ENCODE measurements at places on chromosomes 13 and 19. TPM values are rescaled to one million over a fixed set of nuclear protein-coding genes. Genes with fewer than 3 reads are reported as not detected.
A peak's percentile ranks its signal among the peaks of the same experiment; 100 is the strongest.

The IGFL3 gene
- total RNA-seq: not detected

- no peak for DNase-seq
- H3K36me3 ChIP-seq: peaks cover 14% of the 10 kb centered on the region
- H3K4me3 ChIP-seq: peak overlapping the region; percentile 86
- H3K27me3 ChIP-seq: no peaks in the 10 kb centered on the region
Observed at GRCh38 chr19:39411081-39411831, 1.2 kb upstream of the PLEKHG2 start.

GRCh38 chr19:44783545-44783944 is 5.9 kb downstream of the CBLC start:
- H3K27me3 ChIP-seq: no peaks in the 10 kb centered on the region
- no peak overlapping the region for H3K27ac ChIP-seq
- H3K4me1 ChIP-seq: peaks cover 3% of the 10 kb centered on the region
- no peak overlapping the region for H3K4me3 ChIP-seq
- H3K36me3 ChIP-seq: no peaks in the 10 kb centered on the region

DNA sequence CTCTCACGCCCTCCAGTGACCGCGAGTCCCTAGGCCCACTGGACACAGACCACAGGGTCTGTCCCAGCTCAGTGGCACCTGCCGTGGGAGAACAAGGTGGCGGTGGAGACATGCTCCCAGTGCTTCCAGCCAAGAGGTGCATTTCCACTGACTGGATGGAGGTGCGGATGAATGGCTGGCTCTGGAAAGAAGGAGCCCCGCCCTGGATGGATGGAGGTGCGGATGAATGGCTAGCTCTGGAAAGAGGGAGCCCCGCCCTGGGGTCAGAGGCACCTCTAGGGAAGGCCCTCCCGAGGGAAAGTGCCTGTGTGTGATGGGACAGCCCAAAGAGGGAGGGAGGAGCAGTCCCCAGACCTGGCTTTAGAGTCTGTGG is 32.0 kb downstream of the NAXD start:
- H3K27ac ChIP-seq: no peak overlapping the region
- H3K27me3 ChIP-seq: no peaks in the 10 kb centered on the region
- H3K36me3 ChIP-seq: peaks cover 17% of the 10 kb centered on the region

- H3K4me3 ChIP-seq: no peak overlapping the region
- peaks cover 7% of the 10 kb centered on the region for H3K4me1 ChIP-seq
- no peak overlapping the region for H3K27ac ChIP-seq
- no peak for DNase-seq
Observed at GRCh38 chr19:6235031-6235951, 44.5 kb downstream of the MLLT1 start.

DNA sequence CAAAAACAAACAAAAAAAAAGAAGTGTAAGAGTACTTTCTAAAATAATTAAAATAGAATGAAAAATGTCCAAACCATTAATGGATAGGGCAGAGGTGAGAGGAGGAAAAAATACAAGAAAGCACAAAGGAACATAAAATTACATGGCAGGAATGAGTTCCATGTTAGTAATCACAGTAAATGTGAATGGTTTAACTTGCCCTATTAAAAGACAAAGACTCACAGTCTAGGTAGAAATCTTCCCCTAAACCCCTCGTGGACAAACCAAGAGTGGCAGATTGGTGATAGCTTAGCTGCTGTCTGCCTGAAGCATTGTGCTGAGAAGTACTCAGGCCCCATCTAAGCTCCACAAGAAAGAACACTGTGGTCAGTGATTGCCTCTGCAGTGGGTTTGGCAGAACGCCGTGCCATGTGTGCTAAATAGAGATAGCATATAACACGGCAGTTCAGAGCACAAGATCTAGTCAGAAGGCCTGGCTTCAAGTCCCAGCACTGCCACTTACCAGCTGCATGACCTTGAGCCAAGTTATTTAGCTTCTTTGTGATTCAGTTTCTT is 103.5 kb downstream of the DPF1 start:
- H3K27ac ChIP-seq: no peak overlapping the region
- no peaks in the 10 kb centered on the region for H3K27me3 ChIP-seq
- H3K36me3 ChIP-seq: peaks cover 7% of the 10 kb centered on the region
- no peaks in the 10 kb centered on the region for H3K4me1 ChIP-seq
- no peak for DNase-seq

DNA sequence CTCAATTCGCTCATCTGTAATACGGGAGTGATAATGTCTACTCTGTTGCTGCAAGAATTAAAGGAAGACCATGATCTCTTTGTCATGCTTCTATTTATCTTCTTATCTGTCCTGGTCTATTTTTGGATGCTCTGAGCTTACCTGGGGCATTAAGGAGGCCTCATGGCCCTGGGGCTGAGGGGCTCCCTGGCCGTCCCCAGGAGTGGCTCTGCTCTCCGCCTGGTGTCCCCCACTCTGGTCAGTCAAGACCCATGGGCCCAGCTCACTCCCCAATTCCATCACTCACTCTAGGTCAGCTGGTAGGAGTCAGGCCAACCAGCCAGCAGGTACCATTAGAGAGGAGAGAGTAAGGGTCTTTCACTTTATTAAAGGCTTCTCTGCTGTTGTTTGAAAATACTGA is 1.1 kb upstream of the CHST8 start:
- no peaks in the 10 kb centered on the region for H3K4me1 ChIP-seq
- H3K36me3 ChIP-seq: no peaks in the 10 kb centered on the region
- no peak overlapping the region for H3K4me3 ChIP-seq
- H3K27me3 ChIP-seq: peaks cover 7% of the 10 kb centered on the region

DNA sequence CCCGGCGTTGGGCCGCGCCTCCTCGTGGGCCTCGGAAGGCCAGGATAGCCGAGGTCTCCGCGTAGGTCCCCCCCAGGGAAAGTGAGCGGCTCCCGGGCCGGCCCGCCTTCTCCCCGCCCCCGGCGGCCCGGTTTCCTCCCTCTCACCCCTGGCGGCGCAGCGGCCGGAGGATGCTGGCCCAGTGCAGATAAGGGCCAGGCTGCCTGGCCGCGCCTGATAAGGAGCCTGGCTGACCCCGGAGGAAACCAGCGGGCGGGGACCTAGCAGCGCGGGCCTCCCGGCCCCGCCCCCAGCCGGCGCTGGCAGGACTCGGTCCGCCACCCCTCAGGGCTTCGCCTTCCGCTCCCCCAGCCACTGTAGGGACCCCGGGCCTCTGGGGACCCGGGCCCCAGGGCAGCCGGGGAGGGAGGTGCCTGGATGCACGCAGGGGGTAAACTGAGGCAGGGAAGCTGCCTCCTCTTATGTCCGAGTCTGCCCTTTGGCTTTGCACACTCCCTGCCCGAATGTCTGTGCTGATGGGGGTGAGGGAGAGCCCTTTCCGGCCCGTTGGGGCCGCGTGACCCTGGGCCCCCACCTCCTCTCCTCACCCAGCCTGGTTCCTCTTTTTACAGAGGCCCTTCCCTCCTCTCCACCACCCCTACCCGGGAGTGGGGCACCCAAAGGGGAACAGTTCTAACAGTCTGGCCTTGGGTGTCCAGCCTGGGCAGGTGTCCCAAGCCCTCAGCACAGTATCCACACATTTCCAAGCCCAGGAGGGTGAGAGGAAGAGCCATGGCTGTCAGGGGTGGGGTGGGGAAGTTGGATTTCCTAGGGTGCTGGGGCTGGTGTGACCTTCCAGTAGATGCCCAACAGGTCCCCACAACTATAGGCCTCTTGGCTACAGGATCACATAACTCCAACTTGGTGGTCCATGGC is at the start of gene LYL1:
Gene LYL1, minus strand, starts transcription at position 193 of the 915 bp plus-strand sequence. CDS start 1,687 bp downstream, outside the sequence.
- DNase-seq: peak; percentile 41
- H3K27me3 ChIP-seq: no peaks in the 10 kb centered on the region
- H3K4me3 ChIP-seq: peak within 1 kb of the TSS; percentile 70
- peak within 1 kb of the TSS; percentile 88 for H3K27ac ChIP-seq
- H3K4me1 ChIP-seq: peaks cover 64% of the 10 kb centered on the region

The NECTIN2 gene
- 0.66 TPM for total RNA-seq

The ZNF492 gene
- total RNA-seq: 1.5 TPM

DNA sequence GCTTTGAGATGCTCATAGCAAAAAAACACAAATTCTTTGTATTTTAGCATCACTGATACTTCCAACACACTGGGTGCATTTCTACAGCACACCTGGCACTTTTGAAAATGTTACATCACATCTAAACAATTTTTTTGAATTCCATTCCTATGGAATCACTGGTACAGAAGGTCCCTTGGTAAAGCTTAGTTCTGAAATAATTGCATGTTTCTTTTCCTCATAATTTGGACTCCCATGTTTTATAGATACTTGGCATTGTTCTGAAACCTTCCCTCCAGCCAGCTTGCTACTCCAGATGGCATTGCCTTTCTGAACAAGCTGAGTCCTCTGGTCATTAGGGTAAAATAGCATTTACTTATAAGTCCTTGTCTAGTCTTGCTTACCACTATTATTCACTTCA is 481.3 kb upstream of the GPC6 start:
- H3K27ac ChIP-seq: no peak overlapping the region
- DNase-seq: no peak
- no peaks in the 10 kb centered on the region for H3K36me3 ChIP-seq

- no peak for DNase-seq
- no peak overlapping the region for H3K27ac ChIP-seq
- H3K27me3 ChIP-seq: peaks cover 5% of the 10 kb centered on the region
Observed at GRCh38 chr13:43911871-43912270, 32.2 kb downstream of the LACC1 start.

The TMC4 gene
- total RNA-seq: not detected

The HRC gene
- total RNA-seq: not detected

GRCh38 chr13:26310470-26310869 is 56.5 kb downstream of the CDK8 start:
- no peaks in the 10 kb centered on the region for H3K27me3 ChIP-seq
- no peak overlapping the region for H3K27ac ChIP-seq
- no peak overlapping the region for H3K4me3 ChIP-seq
- DNase-seq: no peak
- no peaks in the 10 kb centered on the region for H3K4me1 ChIP-seq
- H3K36me3 ChIP-seq: no peaks in the 10 kb centered on the region

GRCh38 chr13:98556968-98557631 is 19.8 kb downstream of the STK24 start:
- DNase-seq: no peak
- no peak overlapping the region for H3K4me3 ChIP-seq
- H3K27ac ChIP-seq: no peak overlapping the region

DNA sequence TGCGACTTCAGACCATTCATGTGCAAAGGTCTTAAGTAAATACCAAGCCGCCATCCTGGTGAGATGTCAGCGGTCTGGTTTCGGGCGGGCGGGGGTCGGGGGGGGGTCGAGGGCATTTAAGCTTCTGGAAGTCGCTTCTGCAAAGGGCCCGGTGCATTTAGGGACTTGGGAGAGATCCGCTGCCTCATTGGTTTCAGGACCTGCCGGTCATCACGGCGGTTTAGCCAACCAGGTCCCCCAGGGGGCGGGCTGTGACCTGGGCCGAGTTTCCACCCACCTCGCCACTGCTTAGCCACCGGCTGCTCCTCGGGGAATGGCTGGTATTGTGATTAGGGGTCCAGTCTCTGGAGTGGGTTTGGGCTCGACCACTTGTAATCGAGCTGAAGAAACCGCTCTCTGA is 7.8 kb downstream of the ANKLE1 start:
- no peaks in the 10 kb centered on the region for H3K27me3 ChIP-seq
- no peak for DNase-seq
- H3K36me3 ChIP-seq: no peaks in the 10 kb centered on the region
- H3K4me3 ChIP-seq: no peak overlapping the region

GRCh38 chr19:47374876-47375693 is 26.0 kb downstream of the DHX34 start:
- DNase-seq: no peak
- no peaks in the 10 kb centered on the region for H3K27me3 ChIP-seq
- no peaks in the 10 kb centered on the region for H3K4me1 ChIP-seq
- H3K4me3 ChIP-seq: no peak overlapping the region

GRCh38 chr13:21872795-21873194 is 201.9 kb downstream of the FGF9 start:
- H3K27me3 ChIP-seq: no peaks in the 10 kb centered on the region
- H3K4me1 ChIP-seq: no peaks in the 10 kb centered on the region
- no peaks in the 10 kb centered on the region for H3K36me3 ChIP-seq
- H3K4me3 ChIP-seq: no peak overlapping the region
- DNase-seq: no peak
